ENCODE measurements at places on chromosomes 11 and 22.

DNA sequence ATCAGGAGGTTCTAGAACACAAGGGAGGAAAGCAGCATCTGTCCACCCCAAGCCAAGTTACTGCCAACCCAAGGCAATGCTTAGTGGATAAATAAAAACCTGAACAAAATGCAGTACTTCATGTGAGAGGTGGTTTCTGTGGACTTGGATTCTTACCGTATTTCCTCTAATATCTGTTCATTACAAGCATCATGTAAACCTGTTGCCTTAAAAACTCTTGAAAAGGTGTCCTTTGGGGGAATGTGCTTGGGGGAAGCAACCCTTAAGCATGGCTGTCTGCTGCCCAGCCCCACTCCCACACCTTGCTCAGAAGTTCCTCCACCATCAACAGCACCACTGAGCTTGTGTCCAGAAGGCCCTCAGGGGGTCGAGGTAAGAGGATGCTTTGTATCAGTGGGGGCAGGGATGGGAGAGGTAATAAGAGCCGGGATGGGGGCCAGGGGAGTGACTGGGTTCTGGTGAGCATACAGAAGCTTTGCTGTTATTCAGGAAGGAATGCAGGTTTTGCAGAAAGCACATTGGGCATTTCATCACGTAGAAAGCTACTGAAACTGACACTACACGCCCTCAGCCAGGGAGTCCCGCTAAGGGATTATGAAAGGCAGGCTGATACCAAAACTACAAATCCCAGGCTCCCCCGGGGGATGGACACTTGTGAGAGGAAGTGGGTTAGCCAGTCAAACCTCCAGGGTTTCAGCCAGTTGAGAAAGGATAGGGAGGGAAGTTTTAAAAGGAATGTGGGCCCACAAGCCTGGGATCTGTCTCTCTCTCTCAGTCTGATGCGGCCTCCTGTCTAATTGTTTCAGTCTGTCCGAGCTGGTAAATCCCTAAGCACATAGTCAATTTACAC, 52.0 kb downstream of the KCNJ1 start:
- DNase-seq: no peak

GRCh38 chr22:31093086-31093850, 12.2 kb downstream of the SMTN start:
- no peak for DNase-seq

DNA sequence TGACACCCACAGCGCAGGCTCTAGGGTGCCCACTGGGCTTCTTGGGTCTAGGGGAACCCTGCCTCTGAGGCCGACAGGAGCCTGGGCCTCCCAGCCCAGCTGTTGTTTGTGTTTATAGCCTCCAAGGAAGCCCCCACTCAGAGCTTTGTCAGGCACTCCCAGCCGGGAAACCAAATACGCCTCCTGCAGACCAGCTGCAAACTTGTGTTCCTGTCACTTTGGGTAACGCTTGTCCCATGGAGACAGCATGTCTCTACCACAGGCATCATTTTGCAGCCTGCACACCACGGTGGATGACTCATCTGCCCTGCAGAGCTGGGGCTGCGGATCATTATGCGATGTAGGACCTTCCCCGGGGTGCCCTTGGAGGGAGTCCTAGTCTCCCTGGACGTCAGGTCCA, 40.6 kb upstream of the CRYBB3 start:
- DNase-seq: no peak

- no peak for DNase-seq
Measured at GRCh38 chr11:2132874-2133240, 6.3 kb downstream of the IGF2 start.

- DNase-seq: no peak
Measured at GRCh38 chr11:22454461-22455090, 116.4 kb downstream of the SLC17A6 start.

- DNase-seq: no peak
Measured at GRCh38 chr11:68500206-68500605, 39.7 kb downstream of the PPP6R3 start.
